Activated CD4-positive, alpha-beta T cell treated with anti-CD3 and anti-CD28 coated beads, Interleukin-2, amount 50 U/mL, for 1 hour (primary cell): ENCODE measurements at places on chromosomes 3 and 15.

GRCh38 chr3:43732747-43733425 is 42.1 kb downstream of the ABHD5 start:
- no peak for DNase-seq

GRCh38 chr3:39108200-39108710 is 775 bp downstream of the TTC21A start:
- DNase-seq = no peak

GRCh38 chr3:10983219-10983916 is 9.2 kb upstream of the SLC6A1 start:
- DNase-seq = no peak

DNA sequence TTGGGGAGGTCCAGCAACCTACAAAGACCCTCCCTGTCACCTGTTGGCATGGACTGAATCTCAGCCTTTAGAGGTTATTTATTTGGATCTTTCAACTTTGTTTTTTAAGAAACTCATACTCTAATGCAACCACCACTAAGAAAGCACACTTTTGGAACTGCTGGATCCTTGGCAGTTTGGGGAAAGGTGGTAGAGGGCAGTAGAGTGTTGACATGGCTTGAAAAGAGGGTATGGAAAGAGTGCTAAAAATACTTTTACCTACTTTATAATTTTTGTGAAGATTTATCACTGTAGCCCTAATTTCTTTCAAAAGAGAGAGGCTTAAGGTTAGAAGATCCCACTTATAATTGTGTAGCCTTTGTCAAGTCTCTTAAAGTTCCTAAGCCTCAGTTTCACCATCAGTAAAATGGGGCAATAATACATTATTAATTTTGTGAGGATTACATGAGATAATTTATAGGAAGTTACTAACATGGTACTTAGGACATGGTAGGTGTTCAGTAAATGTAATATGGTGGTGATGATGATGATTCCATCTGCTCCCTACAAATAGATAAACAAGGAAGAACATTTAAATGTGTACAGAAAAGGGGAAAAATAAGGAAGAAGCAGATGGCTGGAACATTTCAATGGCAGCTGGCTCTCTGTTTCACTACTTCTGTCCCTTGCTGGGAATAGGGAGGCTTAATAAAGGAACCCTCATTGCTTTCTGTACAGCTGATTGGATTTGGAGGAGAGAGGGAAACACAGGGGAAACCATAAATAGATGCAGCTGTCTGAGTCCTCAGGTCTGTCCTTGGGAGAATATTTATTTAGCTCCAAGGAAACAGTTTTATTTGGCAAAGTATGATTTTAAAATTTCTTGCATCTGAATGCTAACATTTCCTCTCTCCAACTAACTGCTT is 208.4 kb upstream of the ADAMTS9 start:
- no peak for DNase-seq

DNA sequence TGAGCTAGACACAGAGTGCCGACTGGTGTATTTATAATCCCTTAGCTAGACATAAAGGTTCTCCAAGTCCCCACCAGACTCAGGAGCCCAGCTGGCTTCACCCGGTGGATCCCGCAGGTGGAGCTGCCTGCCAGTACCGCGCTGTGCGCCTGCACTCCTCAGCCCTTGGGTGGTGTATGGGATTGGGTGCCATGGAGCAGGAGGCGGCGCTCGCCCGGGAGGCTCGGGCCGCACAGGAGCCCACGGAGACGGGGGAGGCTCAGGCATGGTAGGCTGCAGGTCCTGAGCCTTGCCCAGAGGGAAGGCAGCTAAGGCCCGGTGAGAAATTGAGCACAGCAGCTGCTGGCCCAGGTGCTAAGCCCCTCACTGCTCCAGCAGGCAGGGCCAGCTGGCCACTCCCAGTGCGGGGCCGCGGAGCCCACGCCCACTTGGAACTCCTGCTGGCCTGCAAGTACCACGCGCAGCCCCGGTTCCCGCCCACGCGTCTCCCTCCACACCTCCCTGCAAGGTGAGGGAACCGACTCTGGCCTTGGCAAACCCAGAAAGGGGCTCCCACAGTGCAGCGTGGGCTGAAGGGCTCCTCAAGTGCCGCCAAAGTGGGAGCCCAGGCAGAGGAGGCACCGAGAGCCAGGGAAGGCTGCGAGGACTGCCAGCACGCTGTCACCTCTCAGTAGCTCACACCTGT is 109.7 kb downstream of the NSMCE3 start:
- DNase-seq = no peak

DNA sequence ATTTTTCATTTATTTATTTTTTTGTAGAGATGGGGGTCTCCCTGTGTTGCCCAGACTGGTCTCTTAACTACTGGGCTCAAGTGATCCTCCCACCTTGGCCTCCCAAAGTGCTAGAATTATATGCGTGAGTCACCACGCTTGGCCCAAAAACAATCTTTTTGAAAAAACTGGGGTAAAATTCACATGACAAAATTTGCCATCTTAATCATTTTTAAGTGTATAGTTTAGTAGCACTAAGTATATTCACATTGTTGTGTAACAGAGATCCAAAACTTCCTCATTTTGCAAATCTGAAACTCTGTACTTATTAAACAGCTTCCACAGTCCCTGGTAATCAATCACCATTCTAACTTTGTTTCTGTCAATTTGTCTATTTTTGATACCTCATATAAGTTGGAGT is 5.2 kb downstream of the SNX1 start:
- no peak for DNase-seq

- DNase-seq = no peak
These were observed 96.2 kb upstream of the BHLHE40 start for GRCh38 chr3:4883011-4883410.

DNA sequence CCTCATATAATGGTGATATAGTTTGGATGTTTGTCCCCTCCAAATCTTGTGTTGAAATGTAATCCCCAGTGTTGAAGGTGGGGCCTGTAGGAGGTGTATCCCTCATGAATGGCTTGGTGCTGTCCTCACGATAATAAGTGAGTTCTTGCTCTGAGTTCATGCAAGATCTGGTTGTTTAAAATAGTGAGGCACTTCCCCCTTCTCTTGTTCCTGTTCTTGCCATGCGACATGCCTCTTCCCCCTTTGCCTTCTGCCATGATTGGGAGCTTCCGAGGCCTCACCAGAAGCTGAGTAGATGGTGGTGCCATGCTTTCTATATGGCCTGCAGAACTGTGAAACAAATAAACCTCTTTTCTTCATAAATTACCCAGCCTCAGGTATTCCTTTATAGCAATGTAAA is 39.2 kb downstream of the REC114 start:
- DNase-seq = no peak

GRCh38 chr3:115823083-115823482 is 199.8 kb downstream of the GAP43 start:
- no peak for DNase-seq

- DNase-seq = no peak
These were observed 13.2 kb downstream of the DPH3 start for GRCh38 chr3:16251316-16252085.

DNA sequence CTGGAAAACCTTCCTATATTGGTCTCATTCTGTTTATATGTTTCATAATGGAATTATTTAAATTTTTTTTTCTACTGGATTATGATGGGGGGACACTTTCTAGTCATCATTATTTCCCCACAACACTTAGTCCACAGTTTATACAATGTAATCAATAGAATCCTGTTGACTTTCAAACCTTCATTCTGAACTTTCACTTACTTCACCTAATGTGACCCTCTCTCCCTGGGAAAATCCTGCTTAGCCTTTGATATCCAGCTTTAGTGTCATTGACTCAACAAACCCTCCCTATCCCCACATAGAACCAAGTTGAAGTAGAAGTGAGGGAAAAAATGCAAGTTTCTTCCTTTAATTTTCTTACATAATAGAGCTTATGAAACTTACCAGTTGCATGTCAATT is 666.0 kb downstream of the MECOM start:
- DNase-seq = no peak

- DNase-seq = no peak
These were observed 259.3 kb downstream of the ZBTB20 start for GRCh38 chr3:114887806-114888205.

DNA sequence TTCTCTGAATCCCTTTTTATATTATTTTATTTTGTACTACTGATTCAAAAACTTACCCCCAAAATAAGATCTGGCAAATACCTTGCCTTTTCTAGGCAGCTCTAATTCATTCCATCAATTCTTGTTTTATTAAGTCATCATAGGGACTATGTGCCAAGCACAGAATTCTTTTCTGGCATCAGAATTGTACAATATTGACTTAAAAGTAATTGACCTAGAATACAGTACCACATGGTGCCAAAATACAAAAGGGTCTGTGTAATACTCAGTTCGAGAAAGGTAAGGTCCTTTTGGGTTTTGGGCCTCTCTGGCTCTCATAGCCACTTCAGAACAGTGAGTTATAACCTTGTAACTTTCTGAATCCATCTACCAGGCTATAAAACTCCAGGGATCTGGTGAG is 46.2 kb downstream of the KBTBD8 start:
- DNase-seq = no peak

- no peak for DNase-seq
These were observed 249.3 kb upstream of the SOX14 start for GRCh38 chr3:137514853-137515252.

- DNase-seq = no peak
These were observed 70.0 kb downstream of the PGPEP1L start for GRCh38 chr15:98937413-98938104.

GRCh38 chr15:92614791-92615785 is 40.5 kb downstream of the FAM174B start:
- no peak for DNase-seq

- DNase-seq = no peak
These were observed 10.6 kb downstream of the WNT5A start for GRCh38 chr3:55476515-55476914.

DNA sequence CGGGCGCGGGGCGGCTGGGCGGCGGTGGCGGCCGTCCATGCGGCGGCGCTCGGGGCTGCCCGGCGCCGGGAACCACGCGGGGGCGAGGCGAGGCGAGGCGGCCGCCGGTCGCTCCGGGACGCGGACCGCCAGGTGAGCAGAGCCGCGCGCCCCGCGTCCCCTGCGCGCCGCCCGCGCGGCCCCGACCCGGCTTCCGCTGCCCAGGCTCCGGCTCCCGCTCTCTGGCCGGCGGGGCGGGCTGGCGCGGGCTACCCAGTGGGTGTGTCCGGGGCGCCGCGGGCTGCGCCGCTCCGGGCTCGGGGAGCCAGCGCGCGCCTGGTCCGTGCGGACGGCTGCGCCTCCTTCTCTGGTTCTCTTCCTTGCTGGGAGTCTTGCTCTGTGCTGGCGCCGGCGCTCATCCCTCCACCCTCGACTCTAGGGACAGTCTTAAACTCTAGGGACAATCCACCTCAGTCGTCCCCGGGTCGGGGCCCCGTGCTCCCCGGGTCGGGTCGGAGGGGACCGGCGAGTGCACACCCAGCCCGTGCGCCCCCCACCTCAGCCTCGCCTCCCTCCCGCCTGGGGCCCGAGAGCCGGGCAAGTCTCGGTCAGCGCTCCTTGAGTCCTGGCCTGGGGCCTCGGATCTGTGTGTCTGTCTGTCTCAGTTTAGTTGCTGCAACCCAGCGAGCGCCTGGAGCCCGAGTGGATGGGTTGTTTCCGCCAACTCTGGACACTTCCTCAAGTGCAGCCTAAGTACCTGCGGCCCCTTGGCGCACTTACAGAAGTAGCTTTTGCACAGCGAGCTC is 488 bp downstream of the THSD4 start:
- no peak for DNase-seq

DNA sequence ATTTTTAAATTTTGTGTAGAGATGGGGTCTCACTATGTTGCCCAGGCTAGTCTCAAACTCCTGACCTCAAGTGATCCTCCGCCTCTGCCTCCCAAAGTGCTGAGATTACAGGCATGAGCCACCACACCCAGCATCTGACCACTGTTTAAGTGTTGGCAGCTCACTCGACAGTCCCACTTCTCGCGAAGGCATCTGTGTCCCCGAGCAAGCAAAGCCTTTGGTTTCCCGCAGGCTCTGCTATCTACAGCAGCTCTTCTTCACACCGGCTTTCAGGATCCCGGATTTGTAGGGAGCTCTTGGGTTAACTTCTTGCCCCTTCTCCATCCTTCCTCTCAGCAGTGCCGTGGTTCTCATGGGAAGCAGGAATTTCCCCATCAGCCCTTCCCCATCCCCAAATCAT is 240.9 kb downstream of the VPS13C start:
- DNase-seq = no peak

GRCh38 chr3:140128631-140129030 is 193.6 kb downstream of the CLSTN2 start:
- no peak for DNase-seq

DNA sequence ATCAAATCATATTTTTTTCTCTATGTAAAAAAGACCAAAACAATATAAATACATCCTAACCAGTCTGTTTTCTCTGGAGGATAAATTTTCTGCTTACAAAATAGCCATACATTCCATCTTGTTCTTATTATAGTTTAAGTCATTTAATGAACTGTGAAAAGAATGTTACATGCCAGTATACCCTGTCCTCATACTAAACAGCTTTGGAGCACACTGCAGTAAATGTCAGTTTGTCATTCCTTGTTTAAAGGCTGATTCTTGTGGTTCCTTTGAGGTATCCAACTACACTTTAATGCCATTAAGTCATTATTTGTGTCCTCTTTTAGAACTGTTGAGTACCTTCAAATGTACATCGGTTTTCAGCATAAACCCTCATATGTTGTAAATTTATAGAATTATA is 52.7 kb upstream of the DCBLD2 start:
- no peak for DNase-seq

DNA sequence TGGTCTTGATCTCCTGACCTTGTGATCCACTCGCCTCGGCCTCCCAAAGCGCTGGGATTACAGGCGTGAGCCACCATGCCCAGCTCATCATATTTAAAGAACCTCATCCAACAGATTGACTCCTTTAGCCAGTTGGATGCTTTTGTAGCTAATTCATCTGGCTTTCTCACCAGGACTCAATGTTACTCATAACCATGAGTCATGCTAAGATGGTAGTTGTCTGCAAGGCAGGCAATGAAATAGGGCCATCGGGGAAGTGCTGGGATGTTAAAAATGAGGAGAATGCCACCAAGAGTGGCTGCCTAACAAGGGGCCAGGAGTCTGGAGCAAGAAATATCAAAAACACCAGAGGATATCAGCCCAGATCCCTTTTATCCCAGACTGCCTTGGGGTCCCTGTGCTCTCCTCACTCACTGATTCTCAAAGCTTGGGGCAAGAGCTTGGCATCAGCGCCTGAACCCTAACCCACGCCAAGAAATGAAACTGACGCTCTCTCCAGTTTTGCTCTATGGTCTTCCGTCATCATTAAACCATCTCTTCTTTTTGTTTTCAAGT is 7.4 kb upstream of the PCOLCE2 start:
- no peak for DNase-seq

DNA sequence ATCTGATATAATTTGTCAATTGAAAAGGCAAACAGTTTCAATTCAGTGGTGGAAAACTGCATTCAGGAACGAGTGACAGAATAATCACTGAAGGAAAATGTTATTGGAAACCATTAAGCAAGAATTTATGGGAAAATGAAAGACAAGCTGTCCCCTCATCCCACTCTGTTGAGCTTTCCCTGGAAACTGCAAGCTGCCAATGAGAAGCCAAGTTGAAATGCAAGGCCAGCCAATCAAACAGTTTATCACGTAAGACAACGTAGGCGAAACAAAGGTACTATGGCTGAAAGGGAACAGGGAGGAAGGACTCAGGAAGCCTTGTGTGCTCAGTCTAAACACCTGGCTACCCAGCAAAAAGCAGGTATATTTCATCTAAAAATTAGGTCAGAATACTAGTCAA is 187.9 kb upstream of the ATP10A start:
- DNase-seq = no peak
